ENCODE measurements at places on chromosomes 1 and 21. TPM values are rescaled to one million over a fixed set of nuclear protein-coding genes. Genes with fewer than 3 reads are reported as not detected.

The S100A10 gene
- total RNA-seq: 76.5 TPM

The KRTAP13-2 gene
- not detected for total RNA-seq

The AMPD1 gene
- total RNA-seq: 22.7 TPM

The DNAH14 gene
- 40.9 TPM for total RNA-seq

The PAQR6 gene
- total RNA-seq: 1.9 TPM

Measured in metanephros (tissue), 2 donors.